ENCODE measurements at places on chromosomes 7 and 10.
A peak's percentile ranks its signal among the peaks of the same experiment; 100 is the strongest.

DNA sequence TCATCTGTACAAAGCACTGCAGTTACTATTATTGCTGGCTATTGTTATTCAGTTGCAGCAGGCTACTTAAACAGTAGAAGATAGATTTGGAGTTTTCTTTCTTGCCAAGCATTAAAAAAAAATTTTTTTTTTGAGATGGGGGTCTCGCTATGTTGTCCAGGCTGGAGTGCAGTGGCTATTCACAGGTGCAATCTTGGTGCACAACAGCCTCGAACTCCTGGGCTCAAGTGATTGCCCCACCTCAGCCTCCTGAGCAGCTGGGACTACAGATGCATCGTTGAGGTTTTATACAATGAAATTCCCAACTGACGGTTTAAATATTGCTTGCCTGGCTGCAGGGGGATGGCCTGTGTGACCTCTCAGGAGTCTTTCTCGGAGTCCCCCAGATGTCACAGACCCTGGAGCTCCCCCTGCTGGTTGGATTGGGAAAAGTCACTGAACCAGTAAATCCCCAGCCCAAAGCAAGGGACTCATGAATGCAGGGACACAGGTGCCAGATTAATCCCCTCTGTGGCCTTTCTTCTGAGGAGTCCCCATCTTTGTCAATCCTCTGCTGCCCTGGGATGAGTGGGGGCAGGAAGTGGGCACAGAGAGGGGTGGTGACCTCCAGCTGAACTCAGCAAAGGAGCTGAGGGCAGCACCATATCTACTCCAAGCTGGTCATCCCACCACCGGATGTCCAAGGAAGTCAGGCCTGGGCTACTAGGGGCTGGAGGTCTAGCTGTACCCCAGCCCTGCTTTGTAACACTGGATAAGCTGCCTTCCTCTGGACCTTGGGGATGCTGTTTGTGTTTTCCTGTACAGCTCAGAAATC lies 149.6 kb downstream of the C10orf105 start:
- DNase-seq: peak; percentile 28

- no peak for DNase-seq
These were observed 149.0 kb upstream of the TMEM106B start for GRCh38 chr7:12062062-12062461.

- DNase-seq: no peak
These were observed 30.9 kb upstream of the MAT1A start for GRCh38 chr10:80320377-80320776.

DNA sequence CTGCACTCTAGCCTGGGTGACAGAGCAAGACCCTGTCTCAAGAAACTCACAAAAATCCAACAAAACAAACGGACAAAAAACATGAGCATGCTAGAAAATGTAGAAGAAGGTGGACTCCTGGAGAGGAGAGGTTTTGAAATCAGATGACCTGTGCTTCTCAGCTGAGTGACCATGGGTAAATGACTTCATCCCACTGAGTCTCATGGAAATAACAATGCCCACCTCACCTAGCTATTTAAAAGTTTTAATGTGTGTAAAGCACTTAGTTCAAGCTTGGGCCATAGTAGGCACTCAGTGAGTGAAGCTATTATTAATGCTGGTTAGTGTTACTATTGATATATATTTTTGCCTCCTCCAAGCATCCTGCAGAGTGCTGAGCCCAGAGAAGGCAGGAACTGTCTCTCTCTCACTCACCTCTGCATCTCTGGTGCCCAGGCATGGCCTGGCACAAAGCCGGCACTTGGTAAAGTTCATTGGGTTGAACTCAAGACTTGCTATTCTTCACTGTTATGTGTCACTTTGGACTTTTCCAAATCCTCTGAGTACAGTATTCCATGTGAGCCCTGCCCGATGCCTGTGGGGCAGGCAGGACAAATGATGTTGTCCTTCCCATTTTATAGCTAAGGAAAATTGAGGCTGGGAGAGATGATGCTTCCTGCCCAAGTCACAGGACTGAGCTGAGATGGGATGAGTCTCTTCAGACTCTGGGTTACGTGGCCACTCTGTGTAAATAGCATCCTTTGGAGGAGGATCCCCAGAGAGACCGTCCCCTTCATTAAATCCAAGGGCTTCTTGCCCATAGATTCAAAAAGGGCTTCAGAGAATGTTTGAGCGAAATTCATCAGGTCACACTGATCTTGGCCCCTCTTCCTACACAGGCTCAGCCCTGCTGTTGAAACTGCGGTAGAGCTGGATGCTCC lies 81.4 kb upstream of the EMX2 start:
- DNase-seq: no peak

GRCh38 chr7:432256-432655 lies 87.4 kb downstream of the PDGFA start:
- no peak for DNase-seq

- DNase-seq: no peak
These were observed 254.9 kb downstream of the ELMO1 start for GRCh38 chr7:37193775-37194135.

GRCh38 chr10:8138471-8138870 lies 84.0 kb downstream of the GATA3 start:
- DNase-seq: peak; percentile 41

DNA sequence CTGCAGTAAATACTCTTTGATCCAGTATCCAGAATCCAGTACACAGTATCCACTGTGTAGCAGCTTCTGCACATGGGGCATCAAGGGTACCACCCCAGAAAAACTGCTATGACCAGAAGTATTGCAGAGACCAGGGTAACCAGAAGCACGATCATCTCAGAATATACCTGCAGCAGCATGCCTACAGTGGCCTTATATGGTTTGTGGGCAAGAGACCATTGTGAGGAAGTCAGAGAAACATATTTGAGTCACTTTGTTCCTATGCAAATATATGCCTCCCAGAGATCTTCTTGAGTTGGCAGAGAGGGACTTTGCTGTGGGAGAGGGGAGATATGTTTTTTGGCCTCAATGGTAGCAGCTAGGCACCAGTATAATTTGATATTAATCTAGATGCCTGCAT lies 206.4 kb upstream of the LRRTM3 start:
- DNase-seq: no peak

- DNase-seq: peak; percentile 76
These were observed 39.9 kb downstream of the AKR1D1 start for GRCh38 chr7:138116141-138116540.

GRCh38 chr10:104253606-104254410 lies 884 bp upstream of the GSTO1 start:
- peak; percentile 52 for DNase-seq

- DNase-seq: no peak
These were observed 325.6 kb downstream of the PHTF2 start for GRCh38 chr7:78124216-78124615.

DNA sequence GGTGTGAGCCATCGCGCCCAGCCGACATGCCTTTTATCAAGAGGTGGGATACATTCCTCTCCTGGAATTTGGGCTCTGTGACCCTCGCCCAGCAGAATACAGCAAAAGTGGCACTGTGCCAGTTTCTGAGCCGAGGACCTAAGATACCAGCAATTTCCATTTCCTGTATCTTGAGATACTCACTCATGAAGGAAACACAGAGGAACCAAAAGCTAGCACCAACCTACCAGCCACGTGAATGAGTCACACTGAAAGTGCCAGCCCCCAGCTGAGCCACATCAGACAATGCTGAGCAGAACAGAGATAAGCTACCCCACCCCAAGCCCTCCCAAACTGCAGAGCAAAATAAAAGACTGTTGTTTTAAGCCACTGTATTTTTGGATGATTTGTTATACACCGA lies 56.3 kb downstream of the CACUL1 start:
- peak; percentile 80 for DNase-seq

DNA sequence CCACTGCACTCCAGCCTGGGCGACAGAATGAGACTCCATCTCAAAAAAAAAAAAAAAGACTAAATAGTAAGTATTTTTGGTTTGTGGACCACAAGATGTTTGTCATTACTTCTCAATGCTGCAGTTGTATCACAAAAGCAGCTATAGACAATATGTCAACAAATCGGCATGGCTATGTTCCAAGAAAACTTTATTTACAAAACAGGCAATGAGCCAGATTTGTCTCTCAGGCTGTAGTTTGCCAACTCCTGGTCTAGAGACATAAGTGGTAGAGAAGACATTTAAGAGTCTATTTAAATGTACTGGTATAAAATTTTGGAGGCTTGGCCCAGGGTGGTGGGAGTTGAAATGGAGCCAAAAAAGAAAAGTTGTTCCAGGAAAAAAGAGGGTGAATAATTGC lies 185.8 kb downstream of the SORCS1 start:
- DNase-seq: no peak

- peak; percentile 66 for DNase-seq
These were observed 539 bp upstream of the MKLN1 start for GRCh38 chr7:131327049-131327625.

GRCh38 chr10:93182790-93183189 lies 109.1 kb downstream of the CYP26A1 start:
- no peak for DNase-seq

- DNase-seq: no peak
These were observed 24.4 kb downstream of the TACC2 start for GRCh38 chr10:122013311-122013780.

DNA sequence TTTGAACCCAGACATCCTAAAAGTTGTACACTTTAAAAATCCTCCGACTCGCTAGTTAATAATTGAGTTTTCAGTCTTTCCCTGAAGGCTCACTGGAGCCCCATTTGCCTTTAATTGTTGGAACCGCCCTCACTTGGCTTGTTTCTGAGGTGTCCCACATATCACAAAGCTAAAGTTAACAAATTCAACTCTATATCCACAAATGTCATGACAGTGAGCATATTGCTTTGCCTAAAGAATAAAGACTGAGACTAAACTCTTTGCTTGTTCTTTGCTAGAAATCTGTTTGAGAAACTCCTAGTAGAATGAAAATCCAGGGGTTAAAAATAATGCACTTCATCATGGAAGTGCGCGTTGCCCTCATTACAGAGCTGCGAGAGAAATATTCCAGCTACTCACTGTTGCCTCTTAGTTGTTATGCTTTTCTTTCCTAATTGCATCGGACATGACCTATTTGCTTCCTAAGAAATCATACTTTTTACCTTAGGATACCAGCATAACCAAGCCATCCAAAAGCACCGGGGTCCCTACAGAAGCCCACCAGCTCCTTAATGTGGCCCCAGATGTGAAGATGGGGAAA lies 752 bp downstream of the THSD7A start:
- DNase-seq: peak; percentile 31

GRCh38 chr7:112759905-112760304 lies 30.3 kb downstream of the TMEM168 start:
- no peak for DNase-seq

DNA sequence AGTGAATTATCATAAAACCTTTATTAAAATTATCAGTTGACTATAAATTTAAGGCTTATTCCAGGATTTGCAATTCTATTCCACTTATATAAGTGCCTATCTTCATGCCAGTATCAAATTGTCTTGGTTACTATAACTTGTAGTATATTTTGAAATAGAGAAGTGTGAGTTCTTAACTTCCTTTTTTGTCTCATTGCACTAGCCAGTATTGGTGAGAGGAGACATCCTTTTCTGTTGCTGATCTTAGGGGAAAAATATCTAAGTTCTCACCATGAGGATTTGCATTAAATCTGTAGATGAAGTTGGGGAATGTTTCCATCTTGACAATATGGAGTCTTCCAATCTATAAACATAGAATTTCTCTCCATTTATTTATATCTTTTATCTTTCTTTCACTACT lies 104.2 kb upstream of the MKI67 start:
- DNase-seq: no peak

DNA sequence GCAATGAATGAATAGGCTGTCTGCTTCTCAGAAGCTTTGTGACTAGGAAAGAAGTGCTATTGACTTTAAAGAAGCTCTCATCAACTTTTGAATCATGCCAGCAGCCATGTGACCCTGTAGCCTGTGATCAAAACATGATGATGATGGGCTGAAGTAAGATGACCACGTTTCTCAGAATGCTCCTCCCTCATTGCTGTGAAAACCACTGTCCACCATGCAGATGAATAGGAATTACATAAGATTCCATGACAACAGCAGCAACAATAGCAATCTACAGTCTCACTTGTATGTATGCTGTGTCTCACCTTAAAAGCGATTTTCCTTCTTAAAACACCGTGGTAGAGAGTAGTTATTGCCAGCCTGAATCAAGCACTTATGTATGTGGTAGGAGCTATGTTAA lies 228.4 kb downstream of the TRIL start:
- DNase-seq: peak; percentile 27

- DNase-seq: no peak
These were observed 11.0 kb downstream of the CUX1 start for GRCh38 chr7:101828301-101829020.

DNA sequence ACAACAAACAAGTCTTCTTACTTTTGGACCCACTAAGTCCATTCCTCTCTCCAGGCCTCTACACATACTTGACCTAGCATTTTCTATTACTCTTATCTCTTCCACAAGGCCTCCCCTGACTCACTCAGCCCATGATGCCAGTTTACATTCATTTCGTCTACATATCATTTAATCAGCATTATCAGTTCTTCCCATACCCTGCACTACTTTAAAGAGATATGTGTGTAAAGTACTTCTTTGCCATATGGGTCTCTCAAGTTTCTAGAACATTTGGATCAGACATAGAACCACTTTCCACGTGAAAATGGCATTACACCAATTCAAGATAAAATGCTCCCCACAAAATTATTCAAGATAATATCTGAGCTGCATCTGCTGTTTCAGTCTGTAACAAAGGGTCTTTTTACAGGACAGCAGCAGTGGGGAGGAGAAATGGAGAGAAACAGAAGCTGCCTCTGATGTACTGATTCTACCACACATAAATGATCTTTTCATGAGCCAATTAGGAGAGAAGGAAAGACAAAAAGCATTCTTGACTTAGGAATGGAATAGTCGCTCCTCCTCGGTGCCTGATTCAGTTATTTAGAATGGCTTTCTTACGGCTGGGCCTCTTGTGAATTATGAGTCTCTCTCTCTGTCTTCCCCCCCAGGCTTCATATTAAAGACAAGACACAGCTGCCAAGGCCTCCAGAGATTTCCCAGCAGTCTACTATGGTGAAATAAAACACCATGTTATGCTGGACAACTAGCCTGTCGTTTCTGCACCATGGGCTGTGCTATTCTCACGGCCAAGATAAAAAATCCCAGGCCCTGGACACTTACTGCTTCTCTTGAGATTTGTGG lies 46.9 kb upstream of the SEPTIN7 start:
- peak; percentile 59 for DNase-seq

- peak; percentile 91 for DNase-seq
These were observed 147.3 kb downstream of the NRCAM start for GRCh38 chr7:108308903-108309302.

DNA sequence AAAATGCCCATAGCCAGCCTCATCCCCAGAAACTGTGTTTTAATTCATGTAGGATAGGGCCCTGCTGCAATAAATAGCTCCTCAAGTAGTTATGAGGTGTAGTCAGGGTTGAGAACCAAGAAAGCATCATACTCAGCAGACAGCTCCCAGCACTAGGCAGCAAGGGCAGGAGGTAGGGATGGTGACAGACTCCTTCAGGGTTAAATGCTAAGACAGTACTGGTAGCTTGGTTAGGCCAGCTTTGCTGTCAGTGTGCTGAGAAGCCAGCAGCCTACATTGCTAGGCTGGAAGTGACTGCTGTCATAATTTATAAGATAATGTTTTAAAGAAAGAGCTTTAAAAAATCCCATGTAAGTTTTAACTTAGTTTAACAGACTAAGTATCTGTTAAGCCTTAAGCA lies 113.9 kb upstream of the IMMP2L start:
- DNase-seq: no peak

- DNase-seq: peak; percentile 20
These were observed 153.0 kb downstream of the GRK5 start for GRCh38 chr10:119360181-119360921.

GRCh38 chr7:7533831-7534430 lies 1.7 kb downstream of the COL28A1 start:
- no peak for DNase-seq

- peak; percentile 19 for DNase-seq
These were observed 12.3 kb downstream of the OGDH start for GRCh38 chr7:44618753-44619152.

GRCh38 chr10:26499426-26499825 lies 61.3 kb downstream of the APBB1IP start:
- DNase-seq: no peak
